ENCODE measurements at places on chromosomes 11 and 22. TPM values are rescaled to one million over a fixed set of nuclear protein-coding genes. Genes with fewer than 3 reads are reported as not detected.

DNA sequence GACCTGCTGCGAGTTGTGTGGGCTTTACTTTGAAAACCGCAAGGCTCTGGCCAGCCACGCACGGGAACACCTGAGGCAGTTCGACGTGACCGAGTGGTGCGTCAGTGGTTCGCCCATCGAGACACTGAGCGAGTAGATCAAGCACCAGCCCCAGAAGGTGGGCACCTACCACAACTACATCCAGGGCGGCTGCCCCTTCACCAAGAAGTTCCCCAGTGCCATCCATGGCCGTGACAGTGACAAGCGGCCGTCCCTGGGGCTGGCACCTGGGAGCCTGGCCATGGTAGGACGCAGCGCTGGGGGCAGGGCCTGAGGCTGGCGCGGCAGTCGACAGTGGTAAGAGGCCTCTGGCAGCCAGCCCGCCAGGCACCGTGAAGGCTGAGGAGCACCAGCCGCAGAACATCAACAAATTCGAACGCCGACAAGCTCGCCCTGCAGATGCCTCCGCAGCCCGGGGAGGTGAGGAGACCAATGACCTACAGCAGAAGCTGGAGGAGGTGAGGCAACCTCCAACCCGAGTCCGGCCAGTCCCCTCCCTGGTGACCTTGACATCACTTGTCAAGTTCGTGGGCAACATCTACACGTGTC is 545.2 kb upstream of the CCDC179 start:
- no peak for ATAC-seq

GRCh38 chr11:43779306-43779705 is 98.8 kb downstream of the HSD17B12 start:
- ATAC-seq = no peak

- ATAC-seq = no peak
Observed at GRCh38 chr11:129840236-129840635, 24.6 kb downstream of the TMEM45B start.

GRCh38 chr22:46238541-46238940 is 11.6 kb downstream of the CDPF1 start:
- no peak for ATAC-seq

PHETA2 gene
- 2.5 TPM for total RNA-seq

- ATAC-seq = no peak
Observed at GRCh38 chr11:83278351-83278750, 7.8 kb downstream of the CCDC90B start.

GRCh38 chr11:97019754-97020153 is 629.9 kb downstream of the JRKL start:
- no peak for ATAC-seq

YPEL4 gene
- total RNA-seq = not detected

DNA sequence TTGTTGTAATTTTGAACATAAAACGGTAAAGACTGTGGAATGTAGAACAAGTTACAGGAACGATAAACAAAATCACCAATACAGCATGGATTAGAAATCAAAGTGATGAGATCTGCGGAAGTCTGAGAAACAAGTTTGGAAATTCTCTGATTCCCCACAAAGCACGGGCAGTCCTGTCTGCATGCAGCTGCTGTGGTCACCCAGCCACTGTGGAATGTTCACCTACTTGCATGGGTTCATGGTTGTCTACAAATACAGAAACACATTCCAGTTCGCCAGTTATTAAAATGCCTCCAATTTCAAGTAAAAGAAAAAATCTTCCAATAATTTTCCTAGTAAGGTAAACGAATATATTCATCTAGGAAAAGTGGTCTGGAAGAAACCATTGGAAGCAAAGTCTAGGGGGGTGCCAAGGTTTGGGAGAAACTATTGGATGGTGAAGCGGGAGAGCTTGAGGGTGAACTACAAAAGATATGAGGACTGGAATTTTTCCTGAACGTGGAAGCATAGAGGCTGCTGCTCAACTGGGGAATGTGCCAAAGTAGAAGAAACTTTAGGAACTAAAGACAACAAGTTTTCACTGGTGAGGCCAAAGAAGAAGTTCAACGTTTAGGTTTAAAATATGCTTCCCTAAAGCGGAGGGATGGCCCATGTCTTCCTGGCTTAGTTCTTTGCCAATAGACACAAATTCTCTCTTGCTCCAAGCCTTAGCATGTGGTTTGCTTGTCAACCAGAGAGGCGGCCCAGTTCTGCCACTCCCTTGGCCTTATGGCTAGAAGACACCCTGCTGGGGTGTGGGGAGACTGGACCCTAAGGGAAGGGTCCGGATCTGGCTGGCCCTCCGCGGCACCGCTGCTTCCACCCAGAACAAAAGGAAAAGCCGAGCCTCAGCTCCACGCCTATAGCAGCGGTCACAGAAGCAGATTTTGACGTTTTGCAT is 70.2 kb downstream of the CTTN start:
- no peak for ATAC-seq

DNA sequence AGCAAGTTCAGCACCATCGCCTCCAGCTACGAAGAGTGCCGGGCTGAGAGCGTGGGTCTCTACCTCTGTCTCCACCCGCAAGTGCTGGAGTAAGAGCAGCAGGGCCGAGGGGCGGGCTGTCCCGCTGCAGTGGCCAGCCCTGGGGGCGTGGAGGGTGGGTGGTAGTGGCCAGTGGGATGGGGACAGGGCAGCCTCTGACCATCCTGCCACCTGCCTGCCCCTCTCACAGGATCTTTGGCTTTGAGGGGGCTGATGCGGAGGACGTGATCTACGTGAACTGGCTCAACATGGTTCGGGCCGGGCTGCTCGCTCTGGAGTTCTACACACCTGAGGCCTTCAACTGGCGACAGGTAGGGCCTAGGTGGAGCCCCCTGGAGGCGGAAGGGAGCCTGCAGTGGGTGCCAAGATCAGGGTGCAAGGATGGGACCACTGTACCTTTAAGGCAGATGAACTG is 15.0 kb upstream of the BBS1 start:
- no peak for ATAC-seq

GRCh38 chr11:75194147-75194546 is 43.2 kb downstream of the SLCO2B1 start:
- no peak for ATAC-seq

PRR33 gene
- total RNA-seq = not detected

GRCh38 chr11:64458997-64459396 is 100.0 kb downstream of the RPS6KA4 start:
- no peak for ATAC-seq
